SW 1271 (cell line): ENCODE measurements at places on chromosomes 12 and 14.

- DNase-seq = no peak
Measured at GRCh38 chr14:99507860-99508640, 26.8 kb downstream of the CCNK start.

DNA sequence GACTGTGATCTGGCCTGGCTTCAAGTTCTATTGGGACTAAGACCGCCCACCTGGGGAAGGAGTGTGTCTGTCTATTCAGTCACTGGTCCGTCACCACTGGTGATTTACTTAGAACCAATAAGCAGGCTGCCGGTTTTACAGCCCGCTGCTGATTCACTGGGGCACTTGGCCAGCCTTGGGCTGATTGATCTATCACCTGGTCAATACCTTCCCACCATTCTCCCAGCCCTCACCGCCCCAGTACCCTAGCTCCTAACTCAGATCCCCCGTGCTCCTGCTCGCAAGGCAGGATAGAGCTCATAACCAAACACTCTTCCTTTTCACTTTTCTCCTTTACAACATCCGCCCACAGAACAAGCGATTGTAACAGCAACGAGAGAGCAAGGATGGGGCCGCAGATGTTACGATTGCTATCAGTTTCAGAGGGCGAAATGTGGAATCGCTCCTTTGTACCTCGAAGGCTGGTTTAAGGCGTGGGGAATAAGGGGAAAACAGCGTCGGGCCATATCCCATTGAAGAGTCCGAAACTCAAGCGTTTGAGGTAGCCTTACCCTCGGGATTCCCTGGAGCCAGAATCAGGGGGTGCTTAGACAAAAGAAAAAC lies 672 bp downstream of the RDH11 start:
- DNase-seq = peak; percentile 50

DNA sequence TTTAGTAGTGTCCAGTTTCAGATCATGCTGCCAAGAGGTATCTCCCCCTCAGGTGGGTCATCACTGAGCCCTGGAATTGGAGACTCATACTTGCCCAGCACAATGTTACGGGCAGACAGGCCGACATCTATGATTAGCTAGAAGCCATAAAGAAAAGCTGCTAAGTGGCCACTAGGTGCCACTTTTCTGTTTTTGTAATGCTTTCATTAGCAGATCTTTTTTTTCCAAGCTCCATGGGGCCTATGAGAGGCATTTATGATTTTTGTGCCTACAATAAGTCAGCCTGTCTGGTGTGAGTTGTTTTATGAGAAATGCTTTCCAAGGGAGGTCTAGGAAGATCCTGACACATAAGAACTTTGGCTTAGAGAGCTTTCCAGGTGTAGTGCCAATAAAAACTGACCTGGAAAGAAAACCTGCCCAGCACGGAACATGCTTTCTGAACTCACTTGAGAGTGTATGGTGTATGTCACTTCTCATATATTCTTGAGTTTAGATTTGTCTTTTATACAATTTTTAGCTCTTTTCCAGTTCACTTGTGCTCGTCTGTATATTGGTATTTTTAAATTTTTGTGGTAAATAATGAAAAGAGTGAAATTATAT lies 21.8 kb upstream of the SMCO2 start:
- peak; percentile 27 for DNase-seq

- no peak for DNase-seq
Measured at GRCh38 chr12:63093711-63094110, 57.3 kb downstream of the AVPR1A start.

- no peak for DNase-seq
Measured at GRCh38 chr12:117322428-117322827, 39.0 kb downstream of the NOS1 start.

- DNase-seq = no peak
Measured at GRCh38 chr14:23376482-23377197, at the start of gene CMTM5. TSS of gene CMTM5 (plus strand) at chr14:23377046. CDS start at chr14:23377252, 206 bp downstream.

DNA sequence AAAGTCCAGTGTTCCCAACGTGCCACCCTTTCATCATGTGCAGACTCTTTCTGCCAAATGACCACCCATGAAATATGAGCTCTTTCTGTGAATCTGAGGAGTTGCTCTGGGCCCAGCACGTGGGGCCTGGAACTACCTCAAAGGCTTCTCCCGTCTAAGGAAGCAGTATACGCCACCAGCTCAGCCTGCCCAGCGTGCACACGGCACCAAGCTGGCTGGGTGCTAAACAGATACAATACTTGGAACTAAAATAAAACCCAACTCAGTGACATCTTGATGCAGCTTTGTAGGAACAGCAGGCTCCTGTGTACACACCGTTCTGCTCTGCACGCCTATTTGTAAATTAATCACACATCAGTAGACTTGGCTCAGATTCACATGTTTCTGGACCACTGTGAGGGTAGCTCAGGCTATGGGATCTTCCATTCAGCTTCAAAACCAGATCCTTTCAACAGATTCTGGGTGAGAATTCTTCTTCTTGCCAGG lies 74.8 kb downstream of the ARL6IP4 start:
- DNase-seq = no peak

DNA sequence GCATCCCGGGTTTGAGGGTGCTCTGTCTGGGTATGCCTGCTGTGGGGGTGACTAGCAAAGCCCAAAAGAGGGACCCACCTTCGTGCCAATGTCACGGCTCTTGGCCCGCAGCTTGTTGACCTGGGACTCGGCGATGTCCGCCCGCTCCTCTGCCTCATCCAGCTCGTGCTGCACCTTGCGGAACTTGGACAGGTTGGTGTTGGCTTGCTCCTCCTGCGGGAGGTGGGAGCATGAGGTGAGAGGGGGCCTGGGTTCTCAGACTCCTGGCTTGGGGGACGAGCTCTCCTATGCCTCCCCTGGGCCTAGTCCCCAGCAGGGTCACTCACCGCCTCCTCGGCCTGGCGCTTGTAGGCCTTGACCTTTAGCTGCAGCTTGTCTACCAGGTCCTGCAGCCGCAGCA lies 5.6 kb upstream of the MYH6 start:
- DNase-seq = no peak

DNA sequence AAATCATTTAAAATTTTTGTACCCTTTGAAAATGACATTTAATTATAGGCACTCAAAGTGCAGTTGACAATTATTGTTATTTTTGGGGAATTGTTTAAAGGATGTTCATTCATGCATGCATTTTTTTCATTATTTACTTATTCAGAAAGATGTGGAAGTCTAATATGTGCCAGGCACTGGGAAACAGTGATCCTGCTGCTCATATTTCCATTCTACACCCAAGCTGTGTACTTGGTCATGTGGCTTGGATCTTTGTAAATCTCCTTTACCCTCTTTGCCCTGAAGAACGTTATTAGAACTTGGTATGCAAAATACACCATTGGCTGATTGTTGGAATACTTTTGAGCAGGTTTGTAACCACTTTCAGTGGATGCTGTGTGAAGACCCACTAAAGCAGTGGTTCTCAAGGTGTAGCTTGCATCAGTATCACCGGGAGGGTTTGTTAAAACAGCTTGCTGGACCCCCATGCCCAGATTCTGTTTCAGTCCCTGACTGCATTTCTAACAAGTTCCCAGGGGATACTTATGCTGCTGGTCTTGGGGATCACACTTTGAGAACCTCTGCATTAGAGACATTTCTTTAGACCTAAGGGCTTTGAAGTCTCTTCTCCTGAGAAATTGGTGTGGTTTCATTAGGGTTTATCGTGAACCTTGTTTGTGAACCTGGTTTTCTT lies 47.5 kb downstream of the PRKCH start:
- no peak for DNase-seq

DNA sequence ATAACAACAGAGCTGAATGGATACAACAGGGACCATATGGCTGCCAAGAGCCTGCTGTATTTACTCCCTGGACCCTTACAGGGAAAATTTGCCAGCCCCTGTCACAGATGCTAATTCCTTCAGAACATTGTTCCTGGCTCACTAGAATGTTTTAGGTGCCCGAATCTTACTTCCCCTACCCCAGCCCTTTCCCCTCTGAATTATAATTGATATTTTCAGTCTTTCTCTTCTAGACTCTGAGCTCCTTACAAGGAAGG lies 235.3 kb downstream of the KSR2 start:
- DNase-seq = no peak

- peak; percentile 59 for DNase-seq
Measured at GRCh38 chr14:64387232-64387781, 846 bp upstream of the MTHFD1 start.

DNA sequence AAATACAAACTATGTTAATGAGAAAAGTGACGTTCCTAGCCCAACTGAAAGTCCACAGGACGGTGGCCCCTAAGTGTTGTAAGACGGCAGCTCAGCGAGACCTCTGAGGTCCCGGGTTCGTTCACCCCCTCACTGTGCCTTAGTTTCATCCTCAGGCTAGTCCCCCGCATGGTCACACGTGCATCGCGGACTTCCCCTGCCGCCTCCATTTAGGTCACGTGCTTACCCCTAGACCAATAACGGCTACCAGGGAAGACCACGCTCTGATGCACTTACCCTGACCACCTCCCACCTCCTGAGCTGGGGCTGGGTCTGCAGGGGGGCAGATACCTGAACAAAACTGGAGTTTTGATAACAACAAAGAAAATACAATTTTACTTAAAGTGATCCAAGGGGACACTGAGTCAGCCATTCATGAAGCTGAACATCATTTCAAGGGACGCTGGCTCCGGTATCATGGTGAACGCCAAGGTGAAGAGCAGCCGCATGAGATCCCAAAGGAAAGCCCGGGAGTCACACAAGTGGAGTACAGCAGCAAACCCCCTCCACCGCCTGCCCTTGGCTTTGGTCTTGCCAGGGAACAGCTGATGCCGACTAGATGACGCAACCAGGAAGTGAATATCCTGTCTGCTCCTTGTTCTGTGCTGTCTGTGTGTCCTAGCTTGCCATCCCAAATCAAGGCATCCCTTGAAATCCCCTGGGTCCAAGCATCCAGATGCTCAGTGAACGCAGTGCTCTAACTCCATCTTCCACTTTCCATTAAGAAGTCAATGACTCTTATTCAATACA lies 274.1 kb downstream of the PCNX1 start:
- no peak for DNase-seq

DNA sequence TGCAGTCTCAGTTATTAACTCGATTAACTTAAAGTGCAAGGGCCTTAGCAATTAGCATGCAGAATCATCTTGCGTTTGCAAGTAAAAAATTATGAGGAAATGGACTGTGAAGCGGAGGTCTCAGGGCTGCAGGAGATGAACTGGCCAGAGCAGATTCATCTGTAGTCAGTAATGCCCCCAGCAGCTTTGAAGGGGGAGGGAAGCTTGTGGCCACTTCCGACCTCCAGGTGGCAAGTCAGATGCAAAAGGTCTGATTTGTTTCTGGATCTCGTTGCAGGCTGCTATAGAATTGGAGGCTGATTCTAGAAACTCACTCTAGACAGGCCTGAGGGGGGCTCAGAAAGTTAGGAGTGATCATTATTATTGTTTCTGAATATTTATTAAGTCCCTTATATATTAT lies 107.4 kb upstream of the RGS6 start:
- DNase-seq = no peak

GRCh38 chr12:116182359-116183063 lies 95.0 kb downstream of the MED13L start:
- DNase-seq = no peak

GRCh38 chr12:80901661-80902060 lies 36.1 kb downstream of the LIN7A start:
- no peak for DNase-seq

DNA sequence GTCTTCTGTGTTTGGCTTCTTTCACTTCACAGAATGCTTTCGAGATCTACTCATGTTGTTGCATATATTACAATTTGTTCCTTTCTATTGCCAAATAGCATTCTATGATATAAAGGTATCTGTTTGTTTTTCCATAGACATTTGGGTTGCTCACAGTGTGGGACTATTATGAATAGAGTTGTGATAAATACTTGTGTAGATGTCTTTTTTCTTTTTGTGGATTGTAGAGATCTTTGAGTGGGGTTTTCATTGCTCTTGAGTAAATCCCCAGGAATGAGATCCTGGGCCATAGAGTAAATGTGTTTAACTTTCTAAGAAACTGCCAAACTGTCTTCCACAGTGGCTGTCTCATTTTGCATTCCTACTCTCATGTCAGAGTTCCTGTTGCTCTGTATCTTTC lies 24.9 kb upstream of the CEBPE start:
- no peak for DNase-seq

- no peak for DNase-seq
Measured at GRCh38 chr14:67265131-67265530, 23.9 kb downstream of the PALS1 start.

GRCh38 chr12:123056053-123056452 lies 75.6 kb downstream of the ARL6IP4 start:
- DNase-seq = no peak

DNA sequence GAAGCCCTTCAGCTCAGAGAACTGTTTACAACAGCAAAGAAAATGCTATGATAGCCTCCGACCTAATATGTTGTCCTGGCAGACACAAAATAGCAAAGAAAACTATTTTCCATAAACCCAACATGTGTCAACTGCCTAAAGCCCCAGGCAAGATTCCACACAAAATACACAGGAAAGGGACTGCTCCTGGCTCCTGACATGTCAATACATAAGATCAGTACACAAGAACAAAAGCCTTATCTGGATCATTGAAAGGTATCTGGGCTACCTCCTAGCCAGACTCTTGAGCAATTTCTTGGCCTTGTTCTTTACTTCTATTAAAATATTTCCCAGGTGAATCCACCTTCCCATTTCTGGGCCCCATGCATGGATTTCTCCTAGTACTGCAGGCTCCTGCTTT lies 242.3 kb upstream of the GRIP1 start:
- no peak for DNase-seq

DNA sequence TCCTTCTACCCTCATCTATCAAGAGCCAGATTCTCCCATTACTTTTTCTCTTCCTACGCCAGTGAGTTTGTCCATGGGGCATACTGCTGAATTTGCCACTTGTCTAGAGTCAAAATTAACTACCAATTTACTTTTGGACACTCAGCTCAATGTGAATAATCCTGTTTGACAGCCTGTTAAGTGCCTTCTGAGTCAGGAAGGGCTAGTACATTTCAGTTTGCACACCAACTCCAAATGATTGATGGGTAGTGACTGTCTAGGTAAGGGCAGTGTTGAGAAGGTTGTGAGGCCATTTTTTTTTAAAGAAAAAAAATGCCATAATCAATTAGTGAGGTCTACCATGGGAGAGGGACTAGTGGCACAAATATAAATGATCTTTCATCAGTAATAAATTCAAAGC lies 21.8 kb upstream of the TRIM9 start:
- DNase-seq = no peak

- DNase-seq = no peak
Measured at GRCh38 chr12:53538209-53538689, 31.0 kb upstream of the NPFF start.

DNA sequence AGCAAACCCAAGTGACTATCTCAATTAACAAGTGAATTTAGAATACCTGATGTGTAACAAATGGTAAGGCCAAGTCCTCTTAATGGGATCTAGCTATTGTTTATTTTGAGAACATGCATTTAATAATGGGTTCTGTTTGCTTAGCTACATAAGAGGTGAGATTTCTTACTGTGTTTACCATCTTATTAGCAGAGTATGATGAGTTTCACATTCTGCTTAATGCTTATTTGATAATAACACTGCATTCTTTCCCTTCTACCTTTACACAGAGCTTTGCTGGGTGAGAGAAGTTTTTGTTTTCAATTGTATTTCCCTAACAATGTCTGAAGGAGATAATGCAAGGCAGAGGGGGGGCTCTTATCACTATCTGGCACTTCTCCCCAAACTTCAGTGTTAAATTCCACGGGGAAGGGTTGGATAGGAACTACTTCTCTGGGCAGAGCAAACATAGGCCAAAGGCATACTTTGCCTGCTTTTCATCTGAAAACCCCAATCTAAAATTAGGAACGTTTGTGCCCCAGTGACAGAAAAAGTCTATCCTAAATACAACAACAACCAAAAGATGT lies 129.0 kb upstream of the ATXN7L3B start:
- DNase-seq = no peak

GRCh38 chr12:67358781-67359338 lies 89.7 kb downstream of the CAND1 start:
- no peak for DNase-seq
